Spinal cord (tissue), 10 donors: ENCODE measurements at places on chromosomes 7 and 10. TPM values are rescaled to one million over a fixed set of nuclear protein-coding genes. Genes with fewer than 3 reads are reported as not detected.

Gene KNDC1
- polyA plus RNA-seq = 32.8 TPM

Gene DUSP5
- 5.3 TPM for polyA plus RNA-seq

Gene NAT16
- polyA plus RNA-seq = 6.9 TPM

Gene ANKRD1
- polyA plus RNA-seq = 0.21 TPM

Gene ANKRD2
- polyA plus RNA-seq = 0.71 TPM

Gene SPDYE9
- polyA plus RNA-seq = 0.36 TPM

Gene IGFBP3
- 27.9 TPM for polyA plus RNA-seq

Gene NPSR1
- polyA plus RNA-seq = not detected
